ENCODE measurements at places on chromosomes 3 and 15.

GRCh38 chr3:42130329-42131070, 39.3 kb downstream of the TRAK1 start:
- no peak for DNase-seq

- DNase-seq = no peak
These were observed 161.2 kb upstream of the KCNH8 start for GRCh38 chr3:18987070-18987469.

- DNase-seq = no peak
These were observed 212.5 kb downstream of the XXYLT1 start for GRCh38 chr3:195058336-195059005.

- DNase-seq = no peak
These were observed 16.8 kb downstream of the NOX5 start for GRCh38 chr15:69031013-69032001.

DNA sequence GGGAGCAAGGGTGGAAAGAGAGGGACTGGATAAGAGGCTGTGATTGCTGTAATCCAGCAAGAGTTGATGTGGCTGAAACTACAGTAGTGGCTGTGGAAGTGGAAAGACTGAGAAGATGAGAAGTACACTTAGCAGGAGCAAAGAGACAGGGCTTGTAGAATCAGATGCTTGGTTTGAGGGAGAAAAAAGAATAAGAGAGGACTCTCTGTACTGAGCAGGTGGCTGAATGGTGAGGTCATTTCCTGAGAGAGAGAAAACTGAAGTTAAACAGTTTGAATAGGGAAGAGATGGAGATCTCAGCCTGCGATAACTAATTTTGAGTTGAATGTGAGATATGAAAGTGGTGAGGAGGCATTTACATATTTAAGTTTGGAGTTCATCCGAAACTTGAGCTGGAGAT, 95.8 kb upstream of the SLC25A36 start:
- DNase-seq = no peak

- DNase-seq = peak; percentile 42
These were observed 1.4 kb downstream of the ATOSA start for GRCh38 chr15:52677593-52678467.

- DNase-seq = no peak
These were observed 27.1 kb downstream of the RPSA start for GRCh38 chr3:39433642-39434041.

DNA sequence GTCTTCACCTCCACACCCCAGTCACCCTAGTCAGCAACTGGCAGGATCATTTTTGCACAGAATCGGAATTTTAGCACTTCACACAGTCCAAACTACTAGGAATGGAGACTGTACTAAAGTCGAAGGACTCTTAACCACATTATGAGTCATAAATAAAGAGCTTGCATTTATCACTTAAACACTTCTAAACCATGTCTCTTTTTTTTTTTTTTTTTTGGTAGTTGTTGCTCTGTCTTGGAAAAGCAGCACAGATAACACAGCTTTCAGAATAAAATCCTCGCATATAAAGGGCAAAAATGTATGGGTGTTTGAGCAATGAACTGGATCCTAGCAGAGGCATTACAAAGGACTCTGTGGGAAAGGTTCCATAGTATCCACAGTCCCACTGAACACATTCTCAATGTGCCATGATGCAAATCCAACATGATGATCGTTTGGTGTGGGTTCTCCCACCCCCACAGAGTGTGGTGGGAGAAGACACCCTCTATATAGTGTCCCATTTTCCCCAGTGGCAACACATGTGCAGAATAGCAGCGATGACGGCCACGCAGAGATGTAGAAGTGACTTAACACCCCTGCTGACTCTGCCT, 47.1 kb downstream of the FOXP1 start:
- DNase-seq = no peak

GRCh38 chr15:19943515-19943914, 598.1 kb downstream of the GOLGA6L6 start:
- no peak for DNase-seq

DNA sequence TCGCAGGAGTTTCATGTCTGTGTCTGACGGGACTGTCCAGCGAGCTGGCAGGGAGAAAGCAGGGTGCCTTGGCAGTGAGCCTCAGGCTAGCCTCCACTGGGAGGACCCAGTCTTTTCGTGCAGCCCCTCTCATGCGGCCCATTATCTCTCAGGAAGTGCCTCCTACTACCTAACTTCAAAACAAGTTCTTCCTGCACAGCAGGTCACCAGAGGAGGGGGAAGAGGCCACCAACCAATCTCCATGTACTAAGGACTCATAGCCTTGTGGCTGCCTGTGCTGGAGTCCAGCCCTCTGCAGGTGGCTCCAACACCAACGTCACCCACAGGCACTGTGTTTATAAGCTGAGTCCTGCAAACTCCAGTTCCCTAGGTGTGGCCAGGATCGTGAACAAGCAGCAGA, 4.8 kb downstream of the VIPR1 start:
- no peak for DNase-seq

GRCh38 chr3:142434503-142434902, 13.3 kb downstream of the XRN1 start:
- DNase-seq = no peak

GRCh38 chr3:105062853-105063252, 303.9 kb upstream of the ALCAM start:
- no peak for DNase-seq

GRCh38 chr15:50358845-50359244, 3.8 kb upstream of the GABPB1 start:
- DNase-seq = no peak

GRCh38 chr3:74613060-74613459, 1.4 kb downstream of the CNTN3 start:
- no peak for DNase-seq

GRCh38 chr15:79635897-79636561, 203.9 kb downstream of the MINAR1 start:
- no peak for DNase-seq

- no peak for DNase-seq
These were observed 163.2 kb downstream of the WNT7A start for GRCh38 chr3:13716540-13717221.

- no peak for DNase-seq
These were observed 108.3 kb upstream of the FRMD4B start for GRCh38 chr3:69494185-69494584.

GRCh38 chr3:38536671-38537070, 40.5 kb downstream of the EXOG start:
- no peak for DNase-seq

Measured in T follicular helper cell (primary cell).